ENCODE measurements at places on chromosomes 4 and X.

DNA sequence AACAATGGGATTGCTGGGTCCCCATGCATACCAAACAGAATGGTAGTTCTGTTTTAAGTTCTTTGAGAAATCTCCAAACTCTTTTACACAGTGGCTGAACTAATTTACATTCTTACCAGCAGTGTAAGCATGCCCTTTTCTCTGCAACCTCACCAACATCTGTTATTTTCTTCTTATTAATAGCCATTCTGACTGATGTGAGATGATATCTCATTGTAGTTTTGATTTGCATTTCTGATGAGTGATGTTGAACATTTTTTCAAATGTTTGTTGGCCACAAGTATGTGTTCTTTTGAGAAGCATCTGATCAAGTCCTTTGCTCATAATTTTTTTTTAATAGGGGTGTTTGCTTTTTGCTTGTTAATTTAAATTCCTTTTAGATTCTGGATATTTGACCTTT is 41.2 kb upstream of the ZMAT1 start:
- DNase-seq, result no peak

- DNase-seq, result no peak
These were observed 109.3 kb upstream of the KLHL13 start for GRCh38 chrX:118225711-118226428.

DNA sequence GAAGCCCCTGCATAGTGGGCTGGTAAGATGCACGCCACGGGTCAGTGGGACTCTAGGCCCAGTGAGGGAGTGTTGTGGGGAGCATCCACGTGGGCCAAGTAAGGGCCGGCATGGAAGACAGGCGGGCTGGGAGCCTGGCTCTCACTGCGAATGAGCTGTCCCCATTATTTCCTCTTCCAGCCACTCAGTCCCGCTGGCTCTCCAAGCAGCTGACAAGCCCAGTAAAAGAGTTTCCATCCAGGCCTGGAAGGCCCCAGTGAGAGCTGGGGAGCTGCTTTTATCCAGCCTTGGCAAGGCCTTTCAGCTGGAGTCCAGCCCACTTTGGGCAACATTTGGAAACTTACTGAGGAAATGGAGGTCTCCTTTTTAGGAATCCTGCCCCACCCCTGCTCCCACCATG is 24.9 kb downstream of the APLN start:
- DNase-seq, result no peak

DNA sequence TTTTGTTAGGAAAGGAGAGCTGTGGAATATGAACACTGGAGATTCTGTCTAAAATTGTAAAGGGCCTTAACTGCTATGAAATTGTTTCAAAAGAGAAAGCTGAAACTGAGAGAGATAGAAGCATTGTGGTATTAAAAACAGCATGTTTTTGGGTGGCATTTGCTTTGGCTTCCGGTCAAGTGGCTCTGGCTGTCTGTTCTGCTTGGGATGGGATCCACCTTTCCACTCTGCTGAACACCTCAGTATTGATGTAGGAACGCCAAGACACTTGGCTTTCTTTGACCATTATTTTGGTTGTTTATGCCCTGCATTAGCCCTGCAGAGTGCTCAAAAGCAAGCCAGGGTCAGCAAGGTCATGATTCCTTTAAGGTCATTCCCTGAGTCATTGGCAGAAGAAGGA is 199.7 kb downstream of the SLC4A4 start:
- no peak for DNase-seq

GRCh38 chr4:90445380-90445779 is 318.2 kb downstream of the CCSER1 start:
- no peak for DNase-seq

- no peak for DNase-seq
These were observed 357.2 kb upstream of the FAM241A start for GRCh38 chr4:111788099-111788498.

- no peak for DNase-seq
These were observed 167.9 kb downstream of the FBXW7 start for GRCh38 chr4:152368001-152368400.

GRCh38 chr4:52824603-52825459 is 37.3 kb upstream of the RASL11B start:
- no peak for DNase-seq

- no peak for DNase-seq
These were observed 41.4 kb upstream of the RASSF6 start for GRCh38 chr4:73661646-73662119.

GRCh38 chr4:101307899-101308298 is 39.4 kb downstream of the PPP3CA start:
- no peak for DNase-seq

All from posterior vena cava (tissue), 2 donors.